Right cardiac atrium (tissue), 5 donors: ENCODE measurements at places on chromosomes 13 and 19.

DNA sequence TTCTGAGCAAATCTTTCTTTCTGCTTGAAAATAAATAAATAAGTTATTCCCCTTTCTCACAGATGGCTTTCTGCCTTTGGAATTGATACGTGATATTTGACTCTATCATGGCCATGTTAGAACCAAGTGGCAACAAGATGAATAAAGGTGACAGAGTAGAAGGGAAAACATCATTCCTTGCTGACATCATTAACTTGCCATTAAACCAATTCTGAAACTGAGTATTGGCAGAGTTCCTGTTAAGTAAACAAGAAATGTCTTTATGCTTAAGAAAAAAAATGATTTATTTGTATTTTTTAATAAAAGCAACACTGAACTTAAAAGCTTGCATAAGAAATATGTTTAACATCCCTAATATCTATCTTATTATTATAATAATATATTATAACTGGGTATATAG lies 828.1 kb downstream of the PCDH9 start:
- no peak for DNase-seq

GRCh38 chr13:26502826-26503225 lies 54.7 kb upstream of the WASF3 start:
- no peak for DNase-seq

- no peak for DNase-seq
Measured at GRCh38 chr19:45790942-45791341, 1.7 kb downstream of the DMWD start.

GRCh38 chr19:38661136-38661535 lies 13.7 kb downstream of the ACTN4 start:
- DNase-seq = no peak

GRCh38 chr13:33678906-33679657 lies 138.9 kb upstream of the RFC3 start:
- DNase-seq = peak; percentile 75

DNA sequence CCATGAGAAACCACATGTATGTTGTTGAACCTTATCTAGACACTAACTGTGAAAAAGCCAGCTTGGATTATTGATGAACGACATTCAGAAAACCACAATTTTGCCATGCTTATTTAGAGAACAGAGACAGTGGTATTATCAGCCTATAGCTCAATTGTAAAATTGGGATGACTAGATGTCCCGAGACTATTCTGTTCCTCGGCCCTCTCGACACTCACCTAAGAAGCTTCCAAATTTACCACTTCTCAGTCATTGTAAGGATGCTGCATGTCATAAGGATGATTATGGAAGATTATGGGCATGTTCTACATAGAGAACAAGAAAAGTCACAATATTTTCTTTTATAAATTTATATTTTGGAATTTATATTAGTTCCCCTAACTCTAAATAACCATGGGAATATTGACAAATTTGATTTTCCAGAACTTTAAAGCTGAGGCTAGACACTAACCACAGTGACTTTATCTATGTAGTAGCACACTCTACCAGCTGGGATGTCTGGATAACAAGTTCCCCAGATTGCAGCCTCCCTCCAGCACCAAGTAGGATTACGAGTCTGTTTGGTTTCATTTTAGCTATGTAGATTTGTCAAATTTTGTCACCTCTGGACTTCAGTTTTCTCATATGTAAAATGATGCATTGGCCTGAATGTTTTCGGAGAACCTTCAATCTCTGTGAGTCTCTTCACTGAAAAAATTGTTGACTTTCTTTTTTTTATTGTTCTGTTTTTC lies 513.6 kb downstream of the IRS2 start:
- no peak for DNase-seq

DNA sequence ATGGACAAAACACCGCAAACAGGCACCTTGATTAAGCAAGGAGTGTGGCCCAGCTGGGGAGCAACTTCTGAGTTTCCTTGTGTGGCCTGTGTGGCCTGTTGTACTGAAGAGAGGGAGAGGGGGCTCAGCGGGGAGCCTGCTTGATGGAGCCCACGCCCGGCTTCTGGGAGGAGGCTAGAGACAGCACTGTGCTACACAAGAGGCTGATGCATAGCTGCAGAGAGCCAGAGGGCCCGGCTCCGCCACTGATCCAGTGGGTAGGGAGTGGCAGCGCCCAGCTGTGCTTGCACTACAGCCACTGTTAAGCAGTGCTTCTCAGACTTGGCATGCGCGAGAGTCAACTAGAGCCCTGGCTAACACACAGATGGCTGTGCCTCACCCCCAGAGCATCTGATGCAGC lies 19.0 kb downstream of the LYL1 start:
- no peak for DNase-seq

- no peak for DNase-seq
Measured at GRCh38 chr13:80450386-80450785, 109.5 kb upstream of the SPRY2 start.

DNA sequence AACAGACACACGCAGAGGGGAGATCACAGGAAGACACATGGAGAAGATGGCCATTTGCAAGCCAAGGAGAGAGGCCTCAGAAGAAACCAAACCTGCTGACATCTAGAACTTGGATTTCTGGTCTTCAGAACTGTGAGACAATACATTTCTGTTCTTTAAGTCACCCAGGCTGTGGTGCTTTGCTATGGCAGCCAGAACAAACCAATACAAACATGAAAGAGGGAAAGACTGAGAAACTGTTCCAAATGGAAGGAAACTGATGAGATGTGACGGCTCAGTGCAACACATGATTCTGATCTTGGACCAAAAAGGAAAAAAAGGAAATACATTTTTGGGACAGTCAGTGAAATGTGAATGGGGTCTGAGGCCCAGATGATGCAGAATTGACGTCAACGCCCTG lies 30.2 kb upstream of the SACS start:
- DNase-seq = no peak

- DNase-seq = no peak
Measured at GRCh38 chr13:44334751-44335150, 38.9 kb upstream of the SERP2 start.

- peak; percentile 91 for DNase-seq
Measured at GRCh38 chr13:113083402-113084061, 22.1 kb upstream of the F7 start.

GRCh38 chr13:99033814-99034213 lies 56.0 kb upstream of the DOCK9 start:
- no peak for DNase-seq

- peak; percentile 70 for DNase-seq
Measured at GRCh38 chr19:41546386-41546789, 29.6 kb upstream of the CEACAM21 start.

DNA sequence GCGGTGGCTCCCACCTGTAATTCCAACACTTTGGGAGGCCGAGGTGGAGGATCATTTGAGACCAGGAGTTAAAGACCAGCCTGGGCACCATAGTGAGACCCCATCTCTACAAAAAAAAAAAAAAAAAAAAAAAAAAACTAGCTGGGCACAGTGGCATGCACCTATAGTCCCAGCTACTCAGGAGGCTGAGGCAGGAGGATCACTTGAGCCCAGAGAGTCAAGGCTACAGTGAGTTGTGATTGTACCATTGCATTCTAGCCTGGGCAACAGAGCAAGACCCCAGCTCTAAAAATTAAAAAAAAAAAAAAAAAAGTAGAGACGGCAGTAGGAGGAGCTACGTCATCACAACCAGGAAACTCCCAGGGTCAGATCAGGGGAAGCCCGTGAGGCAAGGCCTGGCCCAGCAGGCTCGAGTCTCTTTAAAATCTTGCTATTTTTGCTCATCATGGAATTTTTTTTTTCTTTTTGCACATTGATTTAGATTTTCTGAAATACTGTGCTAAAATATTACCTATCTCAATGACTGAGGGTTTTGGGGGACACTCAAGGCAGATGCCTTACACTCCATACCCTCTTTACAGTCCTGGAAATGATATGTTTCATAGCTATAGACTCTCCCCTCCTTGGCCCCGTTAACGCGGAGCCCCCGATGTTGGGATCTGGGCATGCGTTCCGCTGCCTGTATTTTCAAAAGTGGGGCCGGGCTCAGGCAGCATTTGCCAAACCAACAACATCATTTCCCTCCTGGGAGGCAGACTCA lies 44.4 kb upstream of the USE1 start:
- no peak for DNase-seq

DNA sequence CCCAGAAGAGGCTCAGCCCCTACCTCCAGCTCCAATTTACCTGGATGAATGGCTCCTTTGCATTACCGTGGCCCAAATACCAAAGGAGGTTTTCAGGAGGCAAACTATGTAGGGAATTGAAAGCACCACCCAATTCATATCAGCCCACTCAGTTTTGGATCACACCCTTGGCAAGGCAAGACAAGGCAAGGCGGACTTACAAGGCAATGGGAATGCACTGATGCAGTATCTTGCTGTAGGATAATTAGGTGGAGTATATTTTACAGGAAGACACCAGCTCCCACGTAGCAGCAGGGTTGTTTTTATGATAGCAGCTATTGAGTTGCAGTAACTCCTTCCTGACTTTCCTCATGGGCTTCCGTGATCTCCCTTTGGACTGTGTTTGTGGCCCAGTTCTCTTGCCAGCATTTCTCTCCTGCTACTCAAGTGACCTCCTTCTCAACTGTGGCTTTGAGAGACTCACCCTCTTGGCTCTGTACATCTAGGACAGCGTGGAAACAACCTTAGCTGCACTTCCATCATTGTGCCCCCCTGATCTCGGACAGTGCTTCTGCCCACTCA lies 935.9 kb downstream of the EFNB2 start:
- peak; percentile 17 for DNase-seq

- DNase-seq = peak; percentile 69
Measured at GRCh38 chr19:2315818-2316353, 7.9 kb upstream of the LINGO3 start.

GRCh38 chr19:40612831-40613689 lies 11.9 kb downstream of the LTBP4 start:
- DNase-seq = peak; percentile 86
